Activated T-helper 17 cell treated with anti-CD3 and anti-CD28 coated beads, Interleukin-2, amount 50 U/mL, for 72 hours (primary cell): ENCODE measurements at places on chromosomes 16 and 17. TPM values are rescaled to one million over a fixed set of nuclear protein-coding genes. Genes with fewer than 3 reads are reported as not detected.

TLCD3A gene
- total RNA-seq = 15.0 TPM

PYDC1 gene
- not detected for total RNA-seq

TSR3 gene
- 36.7 TPM for total RNA-seq

HBQ1 gene
- not detected for total RNA-seq

MYH3 gene
- 3.0 TPM for total RNA-seq

KRT9 gene
- total RNA-seq = not detected

TMEM92 gene
- total RNA-seq = 0.16 TPM

C1QTNF8 gene
- total RNA-seq = not detected

DNA sequence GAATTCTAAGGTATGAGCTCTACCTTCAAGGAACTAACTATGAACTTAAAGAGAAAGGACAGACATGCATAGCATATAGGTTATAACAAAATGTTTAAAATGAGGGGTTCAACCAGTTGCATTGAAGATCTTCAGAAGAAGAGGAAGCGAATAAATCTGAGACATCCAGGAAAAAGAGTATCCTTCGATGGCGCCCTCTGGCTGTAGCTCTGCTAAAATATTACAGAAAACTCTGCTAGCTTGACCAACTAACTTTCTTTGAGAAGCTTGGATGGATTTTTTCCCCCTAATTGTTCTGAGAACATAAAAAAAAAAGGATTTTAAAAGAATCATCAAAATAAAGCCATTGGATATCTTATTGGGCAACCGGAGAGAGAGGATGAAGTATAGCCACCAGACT lies 659.9 kb upstream of the SOX9 start:
- ATAC-seq = no peak

- ATAC-seq = peak; percentile 50
Observed at GRCh38 chr17:16215002-16215272, 397 bp downstream of the NCOR1 start.

DNA sequence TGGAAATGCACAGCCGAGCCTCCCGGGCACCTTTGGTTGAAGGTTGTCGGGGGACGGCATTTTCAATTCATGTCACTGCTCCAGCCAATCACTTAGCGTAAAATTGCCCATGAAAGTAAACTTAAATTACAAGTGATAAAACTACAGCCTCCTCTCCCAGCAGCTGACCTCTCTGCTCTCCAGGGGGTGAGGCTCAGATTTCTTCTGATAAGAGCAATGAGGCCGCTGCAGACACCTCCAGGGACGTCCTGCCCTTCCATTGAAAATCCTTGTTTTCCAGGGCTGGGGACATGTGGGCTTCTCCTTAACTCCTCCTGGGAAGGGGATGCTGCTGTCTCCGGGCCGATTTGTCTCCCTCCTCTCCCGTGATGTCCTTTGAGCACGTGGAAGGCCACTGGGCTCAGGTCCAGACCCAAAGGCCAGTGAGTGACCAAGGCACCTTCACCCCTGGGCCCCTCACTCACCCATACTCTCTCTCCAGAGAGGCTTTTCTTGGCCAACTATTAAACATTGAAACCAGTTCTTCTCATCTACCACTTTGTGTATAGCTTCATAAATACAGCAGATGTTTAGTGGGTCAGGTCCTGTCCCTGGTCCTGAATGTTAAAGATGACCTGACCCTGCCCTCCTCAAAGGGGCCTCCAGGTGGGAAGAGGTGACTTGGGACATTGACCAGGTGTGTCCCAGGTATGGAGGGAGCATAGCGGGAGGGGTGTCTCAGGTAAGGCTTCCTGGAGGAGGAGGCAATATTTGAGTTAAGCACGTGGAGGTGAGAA lies 52.3 kb downstream of the MGAT5B start:
- no peak for ATAC-seq

- no peak for ATAC-seq
Observed at GRCh38 chr16:4937782-4938682, 1.1 kb upstream of the PPL start.

DNA sequence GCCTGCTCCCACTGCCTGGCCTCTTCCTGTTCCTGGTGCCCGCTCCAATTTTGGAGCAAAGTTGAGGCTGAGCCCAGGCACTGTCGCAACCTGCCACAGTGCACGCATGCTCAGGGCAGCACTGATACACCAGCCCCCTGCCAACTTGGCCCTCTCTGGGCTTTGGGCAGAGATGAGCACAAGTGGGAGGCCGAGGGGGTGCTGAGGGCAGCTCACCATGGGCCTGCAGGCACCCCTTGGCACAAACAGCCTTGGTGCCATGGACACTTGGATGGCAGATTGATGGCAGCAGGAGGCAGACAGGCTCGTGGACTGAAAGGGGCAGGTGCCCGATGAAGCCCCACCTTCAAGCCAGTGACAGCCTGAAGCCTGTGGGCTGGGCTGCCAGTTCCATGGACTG lies 42.9 kb downstream of the PIGL start:
- ATAC-seq = no peak

DNA sequence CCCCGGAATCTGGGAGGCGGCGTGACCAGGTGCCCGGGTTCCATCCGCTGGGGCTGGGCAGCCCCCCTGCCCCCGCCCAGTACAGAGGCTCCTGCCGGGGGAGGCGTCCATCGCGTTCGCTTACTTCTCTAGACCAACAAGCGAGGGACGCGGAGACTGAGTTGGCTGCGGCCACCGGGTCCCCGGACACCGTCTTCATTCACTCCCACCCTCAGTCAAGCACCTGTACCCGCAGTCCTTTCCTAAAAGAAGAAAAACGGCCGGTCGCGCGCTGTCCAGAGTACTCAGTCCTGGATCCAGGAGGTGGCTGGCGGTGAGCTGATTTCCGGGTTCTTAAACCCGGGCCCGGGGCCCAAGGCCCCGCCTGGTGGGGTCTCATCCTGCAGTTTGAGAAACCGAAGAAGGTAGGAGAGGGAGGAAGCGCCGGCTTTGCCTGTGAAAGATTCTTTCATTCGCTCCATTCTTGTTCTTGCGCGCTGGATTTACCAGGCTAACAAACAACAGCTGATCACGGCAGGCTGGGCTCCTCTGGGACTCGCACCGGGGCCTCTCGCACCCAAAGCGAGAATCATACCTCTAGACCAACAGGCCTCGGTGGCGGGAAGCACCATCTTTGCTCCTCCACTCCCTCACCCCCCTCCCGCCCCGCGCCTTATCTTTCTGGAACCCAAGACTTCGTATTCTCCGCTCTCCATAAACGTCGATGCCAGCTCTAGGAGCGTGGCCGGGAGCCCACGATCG lies 17.4 kb upstream of the OR1F1 start:
- ATAC-seq = peak; percentile 18

- no peak for ATAC-seq
Observed at GRCh38 chr16:85473323-85473722, 139.8 kb upstream of the GSE1 start.

GRCh38 chr16:55149622-55150021 lies 174.4 kb upstream of the IRX6 start:
- no peak for ATAC-seq

- peak; percentile 10 for ATAC-seq
Observed at GRCh38 chr17:21283482-21284318, 811 bp upstream of the MAP2K3 start.

DNA sequence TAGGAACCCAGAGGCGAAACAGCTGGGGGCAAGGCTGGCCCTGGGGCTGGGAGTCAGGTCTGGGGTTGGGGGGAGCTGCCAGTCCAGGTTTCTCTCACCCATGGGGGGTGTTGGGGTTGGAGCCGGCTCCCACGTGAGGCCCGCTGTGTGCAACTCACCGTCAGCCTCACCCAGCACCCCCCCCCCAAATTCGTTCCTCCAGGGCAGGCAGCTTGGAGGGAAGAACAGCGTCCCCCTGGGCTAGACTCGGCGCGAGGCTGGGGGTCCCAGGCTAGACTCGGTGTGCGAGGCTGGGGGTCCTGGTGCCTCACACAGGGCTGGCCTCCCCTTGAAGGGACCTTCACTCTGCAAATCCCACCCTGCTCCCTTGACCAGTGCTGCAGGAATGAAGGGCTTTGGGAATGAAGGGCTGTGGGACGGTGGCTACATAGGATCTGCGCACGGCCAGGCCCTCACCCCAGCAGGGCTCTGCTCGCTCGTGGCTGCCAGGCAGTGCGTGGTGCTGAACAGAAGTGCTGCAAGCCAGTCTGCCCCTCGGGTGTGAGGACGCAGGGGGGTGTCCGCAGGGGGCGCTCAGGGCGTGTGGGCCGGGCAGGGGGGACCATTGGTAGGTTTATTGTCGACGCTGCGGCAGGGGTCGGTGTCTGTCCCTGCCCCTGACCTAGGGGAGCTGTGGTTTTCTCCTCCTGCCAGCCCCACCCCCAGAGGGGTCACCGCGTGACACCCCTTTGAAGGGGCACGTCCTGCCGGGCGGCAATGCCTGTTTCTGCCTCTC lies 74.7 kb downstream of the KLHDC4 start:
- no peak for ATAC-seq

DNA sequence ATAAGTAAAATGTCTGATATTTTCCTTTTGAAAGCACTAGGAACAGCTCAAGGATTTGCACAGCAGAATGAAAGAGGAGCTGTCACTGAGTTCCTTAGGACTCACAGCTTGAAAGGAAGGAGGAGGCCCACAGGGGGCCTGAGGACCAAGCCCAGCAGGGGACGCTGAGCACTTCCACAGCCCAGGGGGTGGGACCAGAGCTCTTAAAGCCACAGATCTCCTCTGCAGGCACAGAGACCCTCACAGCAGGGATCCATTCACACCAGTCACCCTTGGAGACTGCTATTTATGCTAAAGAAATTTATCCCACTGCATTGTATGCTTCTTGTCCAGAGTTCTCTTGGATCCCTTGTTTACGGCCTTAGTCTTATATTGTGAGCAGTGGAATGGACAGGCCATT lies 253.3 kb downstream of the STX8 start:
- no peak for ATAC-seq

GRCh38 chr17:53137869-53138268 lies 684.9 kb upstream of the KIF2B start:
- ATAC-seq = no peak

GRCh38 chr16:67451061-67451703 lies 20.3 kb downstream of the HSD11B2 start:
- ATAC-seq = no peak

- no peak for ATAC-seq
Observed at GRCh38 chr16:68707340-68708152, 29.5 kb upstream of the CDH1 start.

- no peak for ATAC-seq
Observed at GRCh38 chr17:46821482-46822387, 3.2 kb upstream of the WNT3 start.

- no peak for ATAC-seq
Observed at GRCh38 chr16:84735849-84736586, 36.2 kb downstream of the USP10 start.

DNA sequence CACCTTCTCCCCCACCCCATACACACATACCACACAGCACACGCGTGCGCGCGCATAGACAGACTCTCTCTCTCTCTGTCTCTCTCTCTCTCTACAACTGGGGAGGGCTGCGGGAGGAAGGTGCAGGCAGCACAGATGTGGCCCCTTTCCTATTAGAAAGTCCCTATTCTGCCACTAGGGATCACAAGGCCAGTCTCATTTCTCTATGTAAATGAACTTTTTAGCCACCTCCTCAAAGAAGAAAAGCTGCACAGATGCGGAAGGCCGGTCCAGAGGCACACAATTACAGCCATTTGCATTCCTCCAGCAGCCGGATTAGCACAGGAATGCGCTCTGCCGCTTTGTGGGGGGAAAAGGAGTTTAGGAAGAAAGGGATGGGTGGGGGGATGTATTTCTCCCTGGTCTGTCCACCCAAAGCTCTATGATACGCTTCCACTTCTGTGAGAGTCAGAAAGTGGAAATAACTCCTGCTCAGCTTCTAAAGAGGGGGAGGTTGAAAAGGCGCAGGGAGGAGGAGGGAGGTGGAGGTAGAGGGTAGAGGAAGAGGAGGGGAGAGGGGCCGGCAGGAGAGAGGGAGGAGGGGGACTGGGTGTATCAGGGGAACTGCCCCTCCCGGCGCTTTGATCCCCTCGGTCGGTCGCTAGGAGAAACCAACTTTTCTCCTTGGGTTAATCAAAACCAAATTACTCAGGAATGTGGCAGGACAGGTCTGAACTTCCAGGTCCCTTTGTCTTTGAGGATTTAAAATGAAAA lies 11.7 kb downstream of the ZFHX3 start:
- no peak for ATAC-seq

DNA sequence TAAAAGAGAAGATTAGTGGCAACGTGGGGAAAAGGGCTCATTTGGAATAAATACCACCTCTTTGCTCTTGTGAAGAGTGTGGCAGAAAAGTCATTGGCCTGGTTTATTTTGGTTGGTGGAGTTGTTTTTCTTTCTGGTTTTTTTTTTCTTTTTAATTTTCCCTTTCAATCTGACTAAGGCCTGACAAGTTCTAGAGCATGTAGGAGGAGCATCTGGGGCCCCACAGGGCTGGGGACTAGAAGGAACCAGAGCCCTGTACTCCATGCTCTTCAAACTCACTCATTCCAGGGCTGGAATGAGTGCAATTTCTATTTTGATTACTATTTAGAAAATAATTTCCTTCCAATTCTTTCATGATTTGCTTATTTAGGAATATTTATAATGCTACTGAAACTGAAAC lies 13.3 kb downstream of the IRX5 start:
- ATAC-seq = peak; percentile 42

- ATAC-seq = no peak
Observed at GRCh38 chr16:50479771-50480170, 68.4 kb upstream of the NKD1 start.

DNA sequence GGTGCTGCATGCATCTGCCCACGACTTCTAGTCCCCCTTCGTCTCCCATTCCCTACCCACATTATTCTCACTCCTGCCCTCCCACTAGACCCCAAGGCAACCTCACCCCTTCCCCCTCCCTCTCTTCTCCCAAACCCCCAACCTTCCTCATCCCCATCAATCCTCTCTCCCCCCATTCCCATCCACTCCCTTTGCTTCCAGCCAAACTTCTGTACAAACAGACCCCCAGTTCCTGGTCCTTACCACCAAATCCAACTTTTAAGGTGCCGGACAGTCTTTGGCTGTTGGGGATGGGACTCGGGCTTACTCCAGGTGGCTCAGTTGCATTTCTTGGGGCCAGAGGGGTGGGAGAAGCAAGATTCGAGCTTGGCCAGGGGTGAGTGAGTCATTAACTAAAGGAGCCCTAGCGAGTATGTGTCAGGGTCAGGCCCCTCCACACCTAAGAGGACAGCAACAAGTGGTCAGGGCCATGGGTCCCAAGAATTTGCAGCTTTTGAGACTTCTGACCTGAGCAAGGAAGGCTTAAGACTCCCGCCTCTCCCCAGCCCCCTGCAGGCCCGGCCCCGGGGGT lies at the start of gene SLC38A8:
TSS of gene SLC38A8 (minus strand) at position 488 of the 571 bp plus-strand sequence. CDS start 638 bp downstream, outside the sequence.
- no peak for ATAC-seq

GRCh38 chr17:30253312-30253711 lies 17.8 kb upstream of the SLC6A4 start:
- ATAC-seq = no peak

GRCh38 chr17:33373273-33373672 lies 80.2 kb upstream of the ASIC2 start:
- ATAC-seq = no peak

GRCh38 chr17:78001182-78001581 lies 42.7 kb downstream of the TNRC6C start:
- ATAC-seq = no peak

- peak; percentile 75 for ATAC-seq
Observed at GRCh38 chr16:10981697-10982216, 37.4 kb downstream of the CLEC16A start.

DNA sequence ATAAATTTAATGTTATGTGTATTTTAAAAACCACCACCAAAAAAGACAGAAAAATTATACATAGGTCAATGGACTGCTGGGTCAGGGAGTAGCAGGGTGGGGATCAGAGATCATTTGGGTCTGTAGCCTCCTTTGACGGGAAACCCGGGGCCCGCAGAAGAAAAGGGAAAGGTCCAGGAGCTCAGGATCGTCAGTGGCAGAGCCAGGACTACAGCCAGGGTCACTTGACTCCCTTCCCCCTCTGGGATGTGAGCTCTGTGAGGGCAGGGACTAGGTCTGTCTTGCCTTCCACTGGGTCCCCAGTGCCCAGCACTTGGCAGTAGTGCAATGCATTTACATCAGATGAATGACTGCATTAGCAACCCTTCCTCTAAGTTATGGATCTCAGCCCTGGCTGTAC lies 62.1 kb downstream of the TOM1L2 start:
- no peak for ATAC-seq
